ENCODE measurements at places on chromosomes 7 and 10.

DNA sequence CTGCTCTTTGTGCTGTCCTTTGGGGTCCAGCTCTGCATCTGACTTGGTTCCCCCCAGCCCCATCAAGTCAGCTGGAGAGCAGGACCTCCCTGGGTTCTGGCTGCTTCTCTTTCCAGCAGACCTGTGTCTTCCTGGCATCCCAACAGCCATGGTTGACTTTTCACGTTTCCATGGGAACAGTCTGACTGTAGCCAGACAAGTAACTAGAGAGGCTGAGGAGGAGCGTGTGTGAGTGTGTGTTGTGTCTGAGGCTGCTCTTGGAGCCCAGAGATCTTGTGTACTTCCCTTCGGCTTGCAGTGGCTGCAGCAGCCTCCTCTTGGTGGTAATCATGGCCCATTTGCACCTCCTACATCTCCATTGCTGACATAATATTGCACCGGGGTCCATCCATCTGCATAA, 332.0 kb downstream of the RPS24 start:
- DNase-seq = no peak

DNA sequence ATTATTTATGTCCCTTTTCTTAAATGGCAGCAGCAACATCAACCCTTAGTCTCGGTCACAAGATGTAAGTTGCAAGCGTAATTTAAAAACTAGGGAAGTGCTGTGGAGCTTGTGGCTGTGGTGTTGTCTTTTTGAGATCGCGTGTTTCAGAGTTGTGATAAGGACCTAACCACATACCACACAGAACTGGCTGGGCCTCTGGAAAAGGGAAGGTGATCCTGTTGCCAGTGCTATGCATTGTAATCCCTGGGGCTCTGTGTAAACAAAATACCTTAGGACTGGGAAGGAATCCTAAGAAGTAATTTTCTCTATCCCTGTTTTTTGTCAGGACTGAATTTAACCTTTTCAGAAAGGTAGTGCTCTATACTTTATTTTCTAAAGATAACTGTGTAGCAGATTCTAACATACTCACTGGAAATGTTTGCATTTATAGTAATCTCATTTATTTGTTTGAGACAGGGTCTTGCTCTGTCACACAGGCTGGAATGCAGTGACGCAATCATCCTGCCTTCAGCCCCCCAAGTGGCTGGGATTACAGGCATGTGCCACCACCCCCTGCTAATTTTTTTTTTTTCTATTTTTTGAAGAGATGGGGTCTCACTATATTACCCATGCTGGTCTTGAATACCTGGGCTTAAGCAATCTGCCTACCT, 60.4 kb downstream of the INPP5F start:
- DNase-seq = peak; percentile 25

DNA sequence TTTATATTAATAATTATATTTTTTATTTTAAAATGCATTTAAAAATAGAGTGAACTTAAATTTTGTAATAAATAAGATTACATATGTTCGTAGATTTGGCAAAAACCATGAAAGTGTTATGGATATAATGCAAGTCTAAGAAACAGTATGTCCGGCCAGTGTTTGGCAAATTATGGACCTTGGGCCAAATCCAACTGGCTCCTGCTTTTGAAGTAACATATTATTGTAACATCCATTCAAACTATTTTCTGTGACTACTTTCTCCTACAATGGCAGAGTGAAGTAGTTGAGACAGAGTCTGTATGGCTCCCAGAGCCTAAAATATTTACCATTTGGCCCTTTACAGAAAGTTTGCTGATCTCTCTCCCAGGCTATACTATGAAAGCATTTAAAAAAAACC, 38.9 kb downstream of the TMEM229A start:
- DNase-seq = no peak

DNA sequence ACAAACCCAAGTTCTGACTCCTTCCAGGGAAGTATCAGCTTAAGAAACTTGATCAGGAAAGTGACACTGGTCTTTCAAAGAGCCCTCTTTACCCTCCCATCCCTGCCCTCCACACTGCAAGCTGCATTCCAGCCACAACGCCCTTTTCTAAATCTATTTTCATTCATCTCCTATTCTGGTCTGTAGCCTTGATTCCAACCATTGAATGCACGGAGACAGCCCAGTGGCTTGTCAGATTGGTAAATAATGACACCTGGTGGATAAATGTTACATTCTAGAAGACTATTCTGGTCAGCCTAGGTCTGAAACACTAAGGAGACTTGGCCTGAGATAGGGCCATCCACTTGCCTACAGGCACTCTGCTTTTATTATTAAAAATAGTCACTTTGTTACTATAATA, 20.9 kb downstream of the MORN4 start:
- peak; percentile 55 for DNase-seq

- DNase-seq = peak; percentile 48
These were observed 51.6 kb downstream of the SMKR1 start for GRCh38 chr7:129553899-129554461.

- DNase-seq = no peak
These were observed 23.2 kb downstream of the DNTT start for GRCh38 chr10:96327462-96327861.

GRCh38 chr7:89027781-89028180, 232.2 kb upstream of the TEX47 start:
- no peak for DNase-seq

Data from AG10803 (cell line).